Psoas muscle (tissue), 8 donors: ENCODE measurements at places on chromosomes 7 and 10.

DNA sequence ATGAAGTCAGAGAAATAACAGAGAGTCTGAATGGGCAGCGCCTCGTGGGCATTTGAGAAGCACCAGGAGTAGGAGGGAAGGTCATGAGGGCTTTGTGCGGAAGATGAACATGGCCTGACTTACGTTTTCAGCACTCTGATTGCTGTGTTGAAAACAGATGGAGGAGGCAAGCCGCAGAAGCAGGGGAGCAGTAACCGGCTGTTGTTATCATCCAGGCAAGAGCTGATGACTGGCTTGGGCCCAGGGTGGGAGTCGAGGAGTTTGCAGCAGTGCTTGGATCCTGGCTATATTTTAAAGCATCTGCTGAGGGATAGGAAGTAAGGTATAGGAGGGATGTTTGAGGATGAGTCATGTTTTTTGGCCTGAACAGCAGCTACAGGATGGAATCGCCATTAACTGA, 12.7 kb upstream of the PDLIM1 start:
- DNase-seq: no peak

DNA sequence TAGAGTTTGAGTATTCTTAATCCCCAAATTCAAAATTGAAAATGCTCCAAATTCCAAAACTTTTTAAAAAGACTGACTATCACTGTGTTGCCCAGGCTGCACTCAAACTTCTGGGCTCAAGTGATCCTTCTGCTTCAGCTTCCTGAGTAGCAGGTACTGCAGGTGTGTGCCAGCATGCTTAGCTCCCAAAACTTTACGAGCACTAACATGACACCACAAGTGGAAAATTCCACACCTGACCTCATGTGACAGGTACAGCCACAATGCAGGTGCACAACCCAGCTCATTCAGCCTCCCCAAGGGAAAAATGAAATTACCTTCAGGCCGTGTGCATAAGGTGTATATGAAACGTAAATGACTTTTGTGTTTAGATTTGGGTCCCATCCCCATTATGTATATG, 16.5 kb downstream of the CDC123 start:
- DNase-seq: no peak

DNA sequence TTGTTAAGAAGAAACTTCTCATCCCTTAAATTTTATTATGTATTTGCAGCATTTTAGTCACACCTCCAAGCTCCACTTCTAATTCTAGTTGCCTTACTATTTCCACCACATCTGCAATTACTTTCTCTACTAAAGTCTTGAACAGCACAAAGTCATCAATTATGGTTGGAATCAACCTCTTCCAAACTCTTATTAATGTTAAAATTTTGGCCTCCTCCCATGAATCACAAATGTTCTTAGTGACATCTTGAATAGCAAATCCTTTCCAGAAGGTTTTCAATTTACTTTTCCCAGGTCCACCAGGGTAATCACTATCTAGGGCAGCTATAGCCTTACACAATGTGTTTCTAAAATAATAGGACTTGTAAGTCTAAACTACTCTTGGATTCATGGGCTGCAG, 126.3 kb upstream of the POM121L12 start:
- DNase-seq: no peak

- no peak for DNase-seq
Measured at GRCh38 chr7:112965506-112965905, 121.1 kb downstream of the GPR85 start.

- DNase-seq: no peak
Measured at GRCh38 chr10:33571616-33572015, 237.1 kb upstream of the NRP1 start.

DNA sequence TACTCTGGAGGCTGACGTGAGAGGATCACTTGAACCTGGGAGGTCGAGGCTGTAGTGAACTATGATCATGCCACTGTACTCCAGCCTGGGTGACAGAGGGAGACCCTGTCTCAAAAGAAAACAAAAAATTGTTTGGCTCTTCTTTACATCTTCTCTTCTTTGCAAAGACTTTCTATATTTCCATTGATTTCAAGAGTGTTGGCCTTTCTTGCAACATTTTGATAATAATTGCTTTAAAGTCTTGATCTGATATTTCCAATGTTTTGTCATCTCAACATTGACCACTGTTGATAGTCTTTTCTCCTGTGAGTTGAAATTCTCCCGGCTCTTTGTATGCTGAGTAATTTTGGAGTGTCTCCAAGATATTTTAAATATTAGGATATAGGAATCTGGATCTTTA, 17.8 kb upstream of the CLDN4 start:
- DNase-seq: no peak

DNA sequence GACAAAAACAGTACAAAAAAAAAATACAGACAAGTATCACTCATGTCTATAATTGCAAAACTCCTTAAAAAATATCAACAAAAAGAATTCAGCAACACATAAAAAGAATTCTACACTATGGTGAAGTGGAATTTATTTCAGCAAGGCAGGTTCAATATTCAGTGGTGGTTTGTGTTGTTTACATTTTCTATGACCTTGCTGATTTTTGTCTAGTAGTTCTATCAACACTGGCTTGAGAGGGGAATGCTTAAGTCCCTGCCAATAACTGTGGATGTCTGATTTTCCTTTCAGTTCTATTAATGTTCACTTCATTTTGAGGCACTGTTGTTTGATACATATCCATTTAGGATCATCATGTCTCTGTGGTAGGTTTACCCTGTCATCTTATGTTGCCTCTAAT, 58.5 kb downstream of the CADPS2 start:
- no peak for DNase-seq

DNA sequence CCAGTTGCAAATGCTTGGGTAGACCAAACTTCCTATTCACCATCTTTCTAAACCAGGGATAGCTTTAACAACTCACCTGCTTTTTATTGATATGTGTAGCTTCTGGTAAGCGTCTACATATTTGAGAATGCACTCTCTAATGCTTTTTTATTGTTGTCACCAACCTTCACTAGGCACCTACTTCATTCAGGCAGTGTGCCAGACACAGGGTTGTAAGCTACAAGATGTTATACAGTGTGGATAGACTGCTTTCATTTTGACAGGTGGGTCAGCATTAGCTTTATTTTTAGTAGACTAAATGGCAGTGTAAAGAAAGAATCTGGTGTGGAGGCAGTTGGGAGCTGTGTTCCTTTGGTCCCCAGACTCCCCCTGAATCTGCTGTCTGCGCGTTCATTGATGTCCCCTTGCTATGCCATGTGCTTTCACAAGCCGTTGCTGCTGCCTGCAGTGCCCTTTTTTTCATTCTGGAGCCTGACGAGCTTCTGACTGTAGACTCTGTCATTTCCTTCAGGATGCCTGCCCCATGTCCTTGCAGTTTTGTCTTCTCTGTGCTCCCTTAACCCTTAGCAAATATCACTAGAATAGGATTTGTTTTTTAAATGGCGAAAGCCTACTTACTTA, 32.1 kb downstream of the NRF1 start:
- DNase-seq: no peak

- no peak for DNase-seq
Measured at GRCh38 chr10:130395248-130395936, 259.2 kb downstream of the GLRX3 start.

GRCh38 chr10:27783660-27784059, 38.0 kb upstream of the MKX start:
- DNase-seq: no peak

GRCh38 chr10:43318456-43318855, 51.6 kb upstream of the RASGEF1A start:
- DNase-seq: no peak

- DNase-seq: no peak
Measured at GRCh38 chr10:132712743-132713142, 73.2 kb downstream of the NKX6-2 start.

DNA sequence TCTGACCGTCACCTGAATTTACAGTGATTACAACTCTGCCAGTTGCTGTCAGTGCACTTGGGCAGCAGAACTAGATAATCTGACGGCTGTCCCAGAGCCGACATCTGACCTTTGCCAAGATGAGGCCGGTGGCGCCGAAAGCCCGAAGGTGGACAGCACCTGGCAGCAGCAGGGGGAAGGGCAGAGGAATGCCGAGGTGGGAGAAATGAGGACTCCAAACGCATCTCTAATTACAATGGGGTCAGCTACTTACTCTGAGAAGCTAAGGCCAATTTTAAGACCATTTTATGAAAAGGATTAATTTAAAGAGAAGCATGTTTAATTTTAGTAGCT, 33.8 kb downstream of the TRIM8 start:
- no peak for DNase-seq

GRCh38 chr7:25726781-25727311, 425.2 kb upstream of the NFE2L3 start:
- no peak for DNase-seq

- DNase-seq: peak; percentile 92
Measured at GRCh38 chr7:158818325-158819213, 10.7 kb downstream of the ESYT2 start.

GRCh38 chr10:104274762-104275721, 6.1 kb downstream of the GSTO2 start:
- DNase-seq: peak; percentile 61

- no peak for DNase-seq
Measured at GRCh38 chr7:101859411-101860106, 42.1 kb downstream of the CUX1 start.

DNA sequence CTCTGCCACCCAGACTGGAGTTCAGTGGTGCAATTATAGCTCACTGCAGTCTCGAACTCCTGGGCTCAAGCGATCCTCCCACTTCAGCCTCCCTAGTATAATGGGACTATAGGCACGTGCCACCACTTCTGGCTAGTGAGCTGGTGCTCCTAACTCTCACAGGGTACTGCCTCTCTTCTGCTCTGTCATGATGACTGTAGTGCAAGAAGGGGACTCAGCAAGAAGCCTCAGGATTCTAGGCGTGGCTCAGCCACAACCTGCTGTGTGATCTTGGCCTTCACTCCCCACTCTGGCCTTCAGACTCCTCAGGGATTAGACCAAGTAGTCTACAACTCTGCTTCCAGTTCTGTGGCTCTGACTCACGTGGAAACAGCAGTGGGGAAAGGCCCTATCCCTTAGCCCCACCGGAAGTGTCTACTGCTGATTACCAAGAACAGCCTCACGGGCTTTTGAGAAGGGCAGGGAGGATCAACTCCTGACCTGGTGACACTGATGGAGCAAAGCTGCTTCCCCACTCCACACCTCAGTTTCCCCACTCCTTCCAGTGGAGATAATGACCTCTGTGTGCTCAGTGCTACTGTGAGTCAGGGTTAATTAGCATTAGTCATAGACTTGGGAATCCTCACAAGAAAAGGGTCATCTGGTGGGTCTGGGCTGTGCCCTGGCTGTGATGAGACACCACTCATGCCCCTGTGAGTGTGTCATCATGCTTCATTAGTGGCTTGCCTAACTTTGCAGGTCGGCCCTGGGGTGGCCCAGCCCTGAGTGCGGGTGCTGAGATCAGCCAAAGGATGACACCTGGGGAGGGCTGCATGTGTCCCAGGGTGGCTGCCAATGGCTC, 41.1 kb downstream of the ZC3HC1 start:
- peak; percentile 56 for DNase-seq

DNA sequence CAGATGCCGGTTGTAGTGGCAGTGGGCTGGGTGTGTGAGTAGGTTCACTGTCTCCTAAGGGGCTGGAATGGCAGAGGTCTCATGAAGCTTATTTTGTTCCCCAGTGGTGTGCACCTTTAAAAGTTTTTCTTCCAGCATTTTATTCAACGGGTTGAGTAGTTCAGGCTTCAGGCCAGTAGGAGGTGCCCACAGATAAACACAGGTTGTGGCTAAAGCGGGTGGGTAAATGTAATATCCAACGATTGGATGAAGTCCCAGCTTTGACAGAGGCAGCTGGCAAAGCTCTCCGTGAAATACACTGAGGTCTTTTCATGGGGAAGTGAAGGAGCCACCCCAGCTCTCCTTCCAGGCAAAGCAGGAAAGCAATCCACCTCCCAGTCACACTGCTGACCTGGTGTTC, 339.8 kb upstream of the LRRTM3 start:
- no peak for DNase-seq

DNA sequence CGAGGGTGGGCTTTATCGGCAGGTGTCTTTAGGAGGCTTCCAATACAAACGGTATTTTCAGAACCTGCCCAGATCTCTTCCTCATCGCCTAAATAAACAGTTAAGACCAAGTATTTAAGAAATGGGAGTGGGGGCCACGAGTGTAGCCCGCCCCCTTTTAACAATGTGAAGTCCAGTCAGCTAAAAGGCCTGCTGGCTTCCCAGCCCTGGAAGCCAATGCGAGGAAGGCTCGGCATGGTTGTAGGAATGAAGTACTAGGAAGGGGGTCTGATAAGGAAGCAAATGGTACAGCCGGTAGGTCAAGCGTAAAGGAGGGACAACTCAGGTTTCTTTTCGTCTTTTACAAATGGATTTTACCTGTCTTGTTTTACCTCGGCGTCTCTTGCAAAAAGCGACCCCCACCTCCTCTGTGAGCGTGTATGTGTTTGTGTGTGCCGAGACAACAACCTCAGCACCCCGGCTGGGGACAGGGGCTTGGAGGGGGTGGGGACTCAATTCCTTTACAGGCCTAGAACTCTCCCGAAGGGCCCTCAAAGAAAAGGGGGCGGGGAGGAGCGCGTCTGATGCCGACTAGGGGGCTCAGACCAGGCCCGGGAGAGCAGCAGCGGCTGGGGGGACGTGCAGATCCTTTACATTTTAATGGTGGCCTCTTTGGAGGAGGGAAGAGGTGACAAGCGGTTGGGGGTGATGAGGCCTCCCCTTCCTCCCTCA, 147.6 kb downstream of the GPR85 start:
- DNase-seq: peak; percentile 58

- no peak for DNase-seq
Measured at GRCh38 chr7:33634606-33635005, 270.7 kb upstream of the BMPER start.

- DNase-seq: no peak
Measured at GRCh38 chr7:124257638-124258308, 224.9 kb upstream of the TMEM229A start.

DNA sequence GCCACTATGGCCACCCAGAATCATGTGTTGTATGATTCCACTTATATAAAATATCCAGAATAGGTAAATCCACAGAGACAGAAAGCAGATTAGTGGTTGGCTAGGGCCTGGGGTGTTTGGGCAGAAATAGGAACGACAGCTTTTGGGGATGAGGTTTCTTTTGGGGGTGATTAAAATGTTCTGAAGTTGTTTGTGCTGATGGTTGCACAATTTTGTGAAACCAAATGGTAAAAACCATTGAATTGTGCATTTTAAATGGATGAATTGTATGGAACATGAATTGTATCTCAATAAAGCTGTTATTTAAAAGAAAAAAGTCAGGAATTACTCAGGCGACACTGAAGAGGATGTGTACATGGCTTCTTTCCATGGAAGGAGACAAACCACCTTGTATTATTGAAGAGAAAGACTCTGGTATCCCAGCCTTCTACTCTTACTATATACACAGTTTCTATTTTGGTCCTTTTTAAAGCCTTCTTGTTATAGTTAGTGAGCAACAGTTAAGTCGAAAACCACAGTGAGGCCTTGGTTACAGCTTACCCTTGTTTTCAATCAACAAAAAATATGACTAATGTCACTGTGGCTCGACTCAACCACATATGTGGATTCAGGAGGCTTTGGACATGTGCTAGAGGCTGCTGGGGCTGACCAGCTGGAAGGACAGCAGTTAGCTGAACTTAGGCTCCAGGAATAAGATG, 57.1 kb upstream of the KMT2E start:
- no peak for DNase-seq
